Foreskin melanocyte (primary cell): ENCODE measurements at places on chromosomes 7 and 10.

DNA sequence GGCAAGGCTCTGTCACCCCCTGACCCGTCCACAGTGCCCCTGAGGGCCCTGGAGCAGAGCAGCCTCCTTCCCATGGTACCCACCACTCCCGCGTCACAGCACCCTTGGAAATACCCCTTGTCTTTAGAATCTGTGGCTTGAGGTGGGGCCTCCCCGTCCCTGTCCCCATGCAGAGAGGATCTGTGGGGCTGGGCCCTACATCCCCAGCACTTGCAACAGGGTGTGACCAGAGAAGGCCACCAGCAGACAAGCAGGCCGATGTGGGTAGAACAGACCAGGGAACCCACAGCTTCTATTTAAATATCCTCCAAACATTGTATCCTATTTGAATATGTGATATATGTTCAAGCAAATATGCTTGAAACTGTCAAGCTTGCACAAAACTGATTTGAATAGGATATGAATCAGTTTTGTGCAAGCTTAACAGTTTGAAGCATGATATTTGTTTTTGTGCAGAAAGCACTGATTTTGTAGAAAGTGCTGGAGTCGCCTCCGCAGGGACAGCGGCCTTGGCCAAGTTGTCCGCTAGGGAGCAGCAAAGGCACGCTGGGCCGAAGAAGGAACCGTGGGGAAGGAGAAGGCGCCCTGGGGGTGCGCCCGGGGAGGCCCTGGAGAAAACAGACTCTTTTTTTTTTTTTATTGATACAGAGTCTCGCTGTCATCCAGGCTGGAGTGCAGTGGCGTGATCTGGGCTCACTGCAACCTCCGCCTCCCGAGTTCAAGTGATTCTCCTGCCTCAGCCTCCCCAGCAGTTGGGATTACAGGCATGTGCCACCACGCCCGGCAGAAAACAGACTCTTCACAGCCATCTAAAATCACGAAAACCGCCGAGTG, 2.2 kb downstream of the CFAP46 start:
- DNase-seq = peak; percentile 4

- no peak for DNase-seq
Observed at GRCh38 chr7:14219125-14219524, 229.7 kb upstream of the ETV1 start.

DNA sequence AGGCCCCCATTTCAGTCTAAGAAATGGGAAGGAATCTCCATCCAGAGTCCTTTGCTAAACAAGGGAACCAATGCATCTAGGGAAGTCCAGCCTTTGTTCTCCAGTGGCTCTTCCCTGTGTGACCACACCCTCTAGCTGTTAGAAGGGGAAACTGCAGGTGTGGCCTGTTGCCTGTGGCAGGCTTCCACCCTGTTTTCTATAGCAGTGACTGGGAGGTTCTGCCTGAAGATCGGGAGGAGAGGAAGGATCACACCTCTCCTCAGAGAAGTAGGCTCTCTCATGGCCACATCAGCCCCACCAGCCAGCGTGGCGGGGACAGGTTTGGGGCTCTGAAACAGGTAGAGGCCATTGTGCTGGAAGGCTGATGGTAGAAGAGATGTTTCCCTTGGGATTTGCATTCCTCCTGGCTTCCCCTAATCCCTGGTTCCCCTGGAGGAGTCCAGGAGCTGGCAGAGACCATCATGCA, 47.7 kb upstream of the TRIM8 start:
- no peak for DNase-seq

- no peak for DNase-seq
Observed at GRCh38 chr10:20494474-20494873, 402.6 kb downstream of the NEBL start.

DNA sequence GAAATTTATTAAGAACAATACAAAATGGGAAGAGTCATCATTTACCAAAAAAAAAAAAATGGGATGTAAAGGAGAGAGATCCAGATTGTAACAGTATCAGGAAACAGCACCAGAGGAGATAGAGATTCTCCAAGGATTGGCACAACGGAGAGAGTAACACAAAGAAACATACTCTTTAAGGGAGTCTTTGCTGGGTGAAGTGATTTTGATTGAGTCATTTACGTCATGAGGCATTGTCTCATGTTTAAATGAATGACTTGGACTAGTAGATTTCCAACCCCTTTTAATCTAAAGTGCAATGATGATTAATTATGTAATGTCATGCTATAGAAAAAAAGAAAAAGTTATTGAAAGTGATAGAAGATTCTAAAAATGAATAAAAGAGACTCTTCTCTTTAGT, 68.8 kb downstream of the ITGB8 start:
- DNase-seq = peak; percentile 94
